Smooth muscle cell of the brain vasculature (primary cell): ENCODE measurements at places on chromosomes 6 and 20.

DNA sequence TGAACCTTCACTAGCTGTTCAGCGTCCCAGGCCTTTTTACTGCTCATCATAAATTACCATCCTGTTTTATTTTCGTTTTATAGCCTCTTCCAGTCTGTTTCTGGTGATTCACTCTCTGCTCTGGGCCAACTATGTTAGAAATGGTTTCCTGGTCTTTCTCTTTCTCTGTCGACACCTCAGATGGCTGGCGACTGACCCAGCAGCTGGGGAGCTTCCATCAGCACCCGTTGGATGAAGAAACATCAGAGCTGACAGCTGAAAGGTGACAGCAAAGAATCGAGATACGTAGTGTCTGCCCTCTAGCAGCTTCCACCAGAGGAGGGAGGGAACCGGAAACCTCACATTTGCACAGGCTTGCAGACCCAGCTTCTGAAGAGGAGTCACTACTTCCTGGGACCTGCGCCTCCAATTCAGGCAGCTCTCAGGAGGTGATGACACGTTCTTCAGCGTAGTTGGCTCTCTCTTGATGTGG is 82.9 kb upstream of the MLN start:
- DNase-seq = no peak

DNA sequence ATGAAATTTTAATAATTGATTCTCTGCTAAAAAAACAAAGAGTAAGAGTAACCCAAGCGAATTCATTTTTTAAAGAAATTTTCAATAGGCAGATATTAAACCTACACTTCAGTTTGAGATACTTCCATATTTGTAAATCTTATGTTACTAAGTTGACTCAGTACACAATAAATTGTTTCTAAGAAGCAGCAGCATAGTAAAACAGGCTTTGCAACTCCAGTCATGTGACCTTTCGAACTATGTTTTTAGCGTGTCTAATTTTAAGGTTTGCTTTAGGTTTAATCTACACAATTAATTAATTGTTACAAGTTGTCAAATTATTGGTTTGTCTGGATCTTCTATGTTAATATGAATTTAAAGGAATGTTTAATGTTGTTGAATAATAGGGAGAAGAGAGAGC is 708.9 kb upstream of the CITED2 start:
- no peak for DNase-seq

GRCh38 chr6:169452869-169453620 is 199.4 kb upstream of the THBS2 start:
- no peak for DNase-seq

DNA sequence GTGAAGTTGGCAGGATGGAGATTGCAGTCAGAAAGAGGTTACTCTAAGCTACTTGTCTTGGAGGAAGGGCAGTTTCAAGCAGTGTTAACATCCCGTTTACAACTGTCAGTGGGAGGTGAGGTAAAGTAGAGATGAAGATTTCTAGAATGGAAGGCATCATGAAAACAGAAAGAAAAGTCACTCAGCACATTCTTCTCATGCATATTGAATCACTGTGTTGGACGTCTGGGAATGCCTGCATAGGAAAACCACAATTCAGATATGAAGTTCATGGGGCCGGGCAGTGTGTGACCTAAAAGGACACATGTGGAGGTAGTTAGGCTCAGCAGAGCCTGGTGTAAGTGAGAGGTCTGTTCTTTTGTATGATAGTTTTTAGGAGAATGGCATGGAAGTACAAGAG is 73.5 kb upstream of the LAMP5 start:
- DNase-seq = no peak

- no peak for DNase-seq
Measured at GRCh38 chr20:62952373-62952967, at the start of gene SLC17A9. TSS of gene SLC17A9 (plus strand) at chr20:62952709. CDS start at chr20:62952831, 122 bp downstream.

DNA sequence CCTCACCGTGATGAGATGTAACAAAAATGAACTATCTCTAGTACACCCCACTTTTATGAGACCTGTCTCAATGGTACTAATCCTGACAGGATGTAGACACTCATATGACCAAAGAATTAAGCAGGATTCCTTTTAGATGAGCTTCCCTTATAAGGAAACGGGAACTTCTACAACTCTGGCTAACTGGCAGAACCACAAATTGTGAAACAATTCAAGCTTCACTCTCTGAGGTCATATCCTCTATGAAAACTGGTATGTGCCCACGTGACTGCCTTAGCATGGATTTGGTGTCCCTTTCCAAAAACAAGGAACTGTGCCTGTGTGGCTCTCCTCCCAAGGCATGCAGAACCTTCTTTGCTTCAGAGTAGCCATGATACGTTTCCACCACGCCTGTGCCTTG is 14.1 kb upstream of the CPNE5 start:
- no peak for DNase-seq

- no peak for DNase-seq
Measured at GRCh38 chr20:58649288-58650180, 1.5 kb upstream of the STX16 start.

DNA sequence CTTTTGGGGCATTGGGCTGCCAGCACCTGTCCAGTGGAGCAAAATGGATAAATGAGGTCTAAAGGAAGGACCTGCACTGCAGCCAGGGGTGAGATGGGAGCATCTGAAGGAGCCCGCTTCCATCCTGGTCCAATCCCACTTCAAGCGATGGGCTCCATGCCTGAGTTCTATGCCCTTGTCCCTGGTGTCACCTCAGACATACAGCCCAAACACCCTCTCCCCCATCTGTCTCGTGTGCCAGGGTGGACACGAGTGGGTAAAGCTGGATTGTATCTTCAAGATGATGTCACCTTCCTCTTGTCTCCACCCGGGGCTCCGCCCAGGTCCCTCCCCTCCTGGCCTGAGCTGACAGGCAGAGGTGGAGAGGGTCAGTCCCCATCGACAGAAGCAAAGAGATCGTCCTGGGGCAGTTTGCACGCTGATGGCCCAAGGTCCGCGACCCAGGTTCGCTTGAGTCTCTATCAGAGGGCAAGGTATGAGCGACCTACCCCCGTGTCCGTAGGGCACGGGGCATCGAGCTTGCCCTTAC is 544 bp downstream of the SMIM29 start:
- no peak for DNase-seq

DNA sequence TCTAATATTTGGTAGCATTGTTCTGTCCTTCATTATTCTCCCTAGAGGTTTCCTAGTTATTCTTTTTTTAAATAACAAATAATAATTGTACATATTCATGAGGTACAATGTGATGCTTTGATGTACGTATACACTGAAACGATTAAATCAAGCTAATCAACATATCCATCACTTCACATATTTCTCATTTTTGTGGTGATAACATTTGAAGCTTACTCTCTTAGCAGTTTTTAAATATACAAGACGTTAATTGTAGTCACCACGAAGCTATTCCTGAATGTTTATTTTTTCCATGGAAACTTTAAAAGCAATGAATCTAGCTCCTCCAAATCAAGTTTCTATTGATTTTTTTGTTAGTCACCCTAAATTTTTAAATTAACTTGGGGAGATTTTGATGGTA is 116.5 kb upstream of the PRND start:
- no peak for DNase-seq

DNA sequence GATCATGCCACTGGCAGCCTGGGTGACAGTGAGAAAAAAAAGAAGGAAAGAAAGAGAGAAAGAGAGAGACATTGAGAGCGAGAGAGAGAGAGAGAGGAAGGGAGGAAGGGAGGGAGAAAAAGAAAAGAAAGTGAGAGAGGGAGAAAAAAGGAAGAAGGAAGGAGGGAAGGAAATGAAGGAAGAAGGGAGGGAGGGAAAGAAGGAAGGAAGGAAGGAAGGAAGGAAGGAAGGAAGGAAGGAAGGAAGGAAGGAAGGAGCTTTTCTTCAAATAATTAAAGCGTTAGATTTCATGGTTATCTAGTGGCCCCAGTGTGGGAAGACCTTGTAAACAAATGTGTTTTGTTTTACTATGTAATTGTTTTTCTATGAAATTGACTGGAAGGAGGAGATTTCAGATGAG is 170.8 kb downstream of the SYNDIG1 start:
- no peak for DNase-seq

GRCh38 chr20:4036351-4036750 is 21.0 kb upstream of the RNF24 start:
- DNase-seq = no peak

DNA sequence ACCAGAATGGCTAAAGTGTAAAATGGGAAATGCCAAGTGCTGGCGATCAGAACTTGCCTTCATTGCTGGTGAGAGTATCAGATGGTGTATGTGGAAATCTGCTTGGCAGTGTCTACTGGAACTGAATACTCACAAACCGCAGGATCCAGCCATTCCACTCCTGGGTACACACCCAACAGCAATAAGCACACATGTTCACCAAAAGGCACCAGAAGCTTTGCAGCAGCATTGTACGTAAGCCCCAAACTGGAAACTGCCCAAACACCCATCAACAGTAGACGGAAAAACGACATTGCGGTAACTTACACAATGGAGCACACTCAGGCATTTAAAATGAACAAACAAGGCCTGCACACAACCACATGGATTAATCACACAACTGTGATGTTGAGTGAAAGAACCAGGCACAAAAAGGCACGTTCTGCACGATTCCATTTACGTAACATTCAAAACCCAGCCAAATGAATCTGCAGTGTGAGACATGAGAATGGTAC is 37.3 kb upstream of the BPIFA2 start:
- no peak for DNase-seq

- DNase-seq = no peak
Measured at GRCh38 chr6:27814665-27815424, 97.4 kb downstream of the OR2B2 start.

GRCh38 chr6:75349262-75349984 is 64.8 kb upstream of the TMEM30A start:
- DNase-seq = no peak

DNA sequence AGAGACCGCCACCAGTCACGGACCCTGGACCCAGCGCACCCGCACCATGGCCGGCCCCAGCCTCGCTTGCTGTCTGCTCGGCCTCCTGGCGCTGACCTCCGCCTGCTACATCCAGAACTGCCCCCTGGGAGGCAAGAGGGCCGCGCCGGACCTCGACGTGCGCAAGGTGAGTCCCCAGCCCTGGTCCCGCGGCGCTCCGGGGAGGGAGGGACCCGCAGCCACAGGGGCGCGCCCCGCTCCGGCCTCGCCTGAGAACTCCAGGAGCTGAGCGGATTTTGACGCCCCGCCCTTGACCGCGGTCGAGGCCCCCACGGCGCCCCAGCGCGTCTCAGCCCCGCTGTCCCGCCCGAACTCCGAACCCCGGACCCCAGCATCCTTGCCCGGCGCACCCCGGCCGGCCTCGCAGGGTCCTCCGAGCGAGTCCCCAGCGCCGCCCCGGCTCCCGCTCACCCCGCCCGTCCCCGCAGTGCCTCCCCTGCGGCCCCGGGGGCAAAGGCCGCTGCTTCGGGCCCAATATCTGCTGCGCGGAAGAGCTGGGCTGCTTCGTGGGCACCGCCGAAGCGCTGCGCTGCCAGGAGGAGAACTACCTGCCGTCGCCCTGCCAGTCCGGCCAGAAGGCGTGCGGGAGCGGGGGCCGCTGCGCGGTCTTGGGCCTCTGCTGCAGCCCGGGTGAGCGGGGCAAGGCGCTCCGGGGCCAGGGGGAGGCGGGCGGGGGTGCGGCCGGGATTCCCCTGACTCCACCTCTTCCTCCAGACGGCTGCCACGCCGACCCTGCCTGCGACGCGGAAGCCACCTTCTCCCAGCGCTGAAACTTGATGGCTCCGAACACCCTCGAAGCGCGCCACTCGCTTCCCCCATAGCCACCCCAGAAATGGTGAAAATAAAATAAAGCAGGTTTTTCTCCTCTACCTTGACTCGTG is at the start of gene OXT:
Gene OXT, plus strand, starts transcription at position 11 of the 920 bp plus-strand sequence. Its CDS starts 36 bp downstream, at position 47.
- no peak for DNase-seq

- no peak for DNase-seq
Measured at GRCh38 chr6:84033523-84034451, at the start of gene MRAP2. TSS of gene MRAP2 (plus strand) at chr6:84033772. CDS start at chr6:84055319, 21,547 bp downstream.

GRCh38 chr20:63009988-63010769 is 3.4 kb upstream of the BHLHE23 start:
- no peak for DNase-seq

DNA sequence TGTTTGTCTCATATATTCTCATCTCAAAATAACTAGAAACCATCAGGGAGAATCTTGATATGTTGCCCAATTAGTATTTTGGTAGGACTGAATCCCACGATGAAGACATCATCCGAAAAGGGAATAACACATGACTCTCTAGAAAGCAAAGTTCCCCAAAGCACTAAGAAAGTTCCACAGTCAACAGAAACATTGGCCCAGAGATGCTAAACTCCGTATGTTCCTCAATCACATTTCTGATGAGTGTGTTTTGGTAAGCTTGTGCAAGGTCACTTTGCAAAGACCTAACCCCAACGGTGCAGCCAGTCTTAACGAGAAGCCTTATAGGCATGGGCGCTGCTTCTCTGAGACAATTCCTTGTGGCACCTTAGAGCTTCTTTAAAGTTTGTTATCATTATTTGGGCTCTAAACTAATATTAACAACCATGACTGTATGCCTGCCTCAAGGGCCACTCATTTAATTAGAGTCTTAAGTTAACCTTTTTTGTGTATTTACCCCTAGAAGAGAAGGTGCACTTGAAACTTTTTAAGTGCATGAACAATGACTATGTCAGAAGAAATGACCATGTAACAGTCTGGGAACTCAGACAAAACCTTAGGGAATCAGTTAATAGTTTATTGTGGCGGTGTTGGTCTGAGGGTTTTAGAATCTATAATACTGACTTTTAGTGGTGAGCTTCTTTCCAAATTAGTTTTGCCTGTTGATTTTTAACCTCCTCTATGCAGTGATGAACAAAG is 202.0 kb upstream of the RAB32 start:
- DNase-seq = no peak

GRCh38 chr6:105072798-105073199 is 107.0 kb downstream of the POPDC3 start:
- no peak for DNase-seq

DNA sequence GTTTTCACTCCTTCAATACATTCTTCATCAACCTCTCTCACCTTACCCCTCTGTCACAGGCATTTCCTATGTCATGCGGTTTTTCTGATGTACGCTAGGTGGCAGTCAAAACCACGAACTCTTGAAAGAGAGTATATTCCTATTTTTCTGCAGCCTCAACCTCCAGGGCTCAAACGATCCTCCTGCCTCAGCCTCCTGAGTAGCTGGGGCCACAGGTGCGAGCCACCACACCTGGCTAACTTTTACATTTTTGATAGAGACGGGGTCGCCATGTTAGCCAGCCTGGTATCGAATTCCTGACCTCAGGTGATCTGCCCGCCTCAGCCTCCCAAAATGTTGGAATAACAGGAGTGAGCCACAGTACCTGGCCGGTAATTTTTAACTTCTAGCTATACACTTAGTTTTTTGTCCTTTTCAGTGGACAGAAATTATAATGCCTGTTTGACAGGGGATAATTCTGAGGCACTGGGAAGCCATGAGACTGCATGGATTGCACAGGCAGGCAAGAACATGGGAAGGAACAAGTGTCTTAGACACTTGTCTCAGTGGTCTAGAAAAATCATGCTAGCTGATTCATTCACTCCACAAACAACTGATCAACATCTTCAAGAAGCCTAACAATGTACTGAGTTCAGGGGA is 22.5 kb upstream of the HFE start:
- DNase-seq = no peak
